BJ (cell line): ENCODE measurements at places on chromosomes 16 and 17.

DNA sequence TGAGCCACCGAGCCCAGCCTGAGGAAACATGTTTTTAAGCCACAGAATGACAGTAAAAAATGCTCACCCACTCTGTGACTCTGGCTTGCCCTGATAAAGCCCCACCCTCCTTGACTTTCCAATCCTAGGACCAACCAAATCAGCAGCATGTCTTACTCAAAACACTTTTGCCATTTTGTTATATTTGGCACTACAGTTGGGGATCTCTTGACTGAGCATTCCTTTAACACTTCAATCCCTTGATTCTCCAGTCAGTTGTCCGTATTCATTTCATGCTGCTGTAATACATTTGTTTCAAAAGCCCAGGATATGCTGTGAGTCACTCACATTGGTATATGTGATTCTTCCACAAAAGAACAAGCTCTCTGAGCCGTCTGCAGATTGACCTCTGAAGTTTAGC, 8.2 kb downstream of the MYH3 start:
- no peak for DNase-seq

- DNase-seq, result no peak
Measured at GRCh38 chr17:3004925-3005324, 58.5 kb downstream of the OR1D5 start.

DNA sequence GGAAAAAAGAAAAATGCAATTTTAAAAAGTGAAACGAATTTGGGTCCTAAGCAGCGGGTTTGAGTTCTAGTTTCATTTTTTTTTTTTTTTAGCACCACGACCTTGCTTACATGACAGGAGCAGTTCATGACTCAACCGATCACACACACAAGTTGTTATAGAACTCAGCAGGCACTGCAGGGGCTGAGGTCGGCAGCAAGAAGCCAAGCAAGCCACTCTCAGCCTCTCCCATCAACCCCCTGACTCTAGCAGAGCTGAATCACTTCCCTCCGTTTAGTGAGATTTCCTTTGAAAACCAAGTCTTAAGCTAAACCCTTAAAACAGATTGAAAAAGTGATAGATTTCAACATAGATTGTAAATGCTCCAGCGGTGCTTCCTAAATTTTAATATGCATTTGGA, 520.8 kb downstream of the HAPSTR1 start:
- DNase-seq, result no peak

- no peak for DNase-seq
Measured at GRCh38 chr17:2175294-2175628, 120.4 kb downstream of the HIC1 start.

DNA sequence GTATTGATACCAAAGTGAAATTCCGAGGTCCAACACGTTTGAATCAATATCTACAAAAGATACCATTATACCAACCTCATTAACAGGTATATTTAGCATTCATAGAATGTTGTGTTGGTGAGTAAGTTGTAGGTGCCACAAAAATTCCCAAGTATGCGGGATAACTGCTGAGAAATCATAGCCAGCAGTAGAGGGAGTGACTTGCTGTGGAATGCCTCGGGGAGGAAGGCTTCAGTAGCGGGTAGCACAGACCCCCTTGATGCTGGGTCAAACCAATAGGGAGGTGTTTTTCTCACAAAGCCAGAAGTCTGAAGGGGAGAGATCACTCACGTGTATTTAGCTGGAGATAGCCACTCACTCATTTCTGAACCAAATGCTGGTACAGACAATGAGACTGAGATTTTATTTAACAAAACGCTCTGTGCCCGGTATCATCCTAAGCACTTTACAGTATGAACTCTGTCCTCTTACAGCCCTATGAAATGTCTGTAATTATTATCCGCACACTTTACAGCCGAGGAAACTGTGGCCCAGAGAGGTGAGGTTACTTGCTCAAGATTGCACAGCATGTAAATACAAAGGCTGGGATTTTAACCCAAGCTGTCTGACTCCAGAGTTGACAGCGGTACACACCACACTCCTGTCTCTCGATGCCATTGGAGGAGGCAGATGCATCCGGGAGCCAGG, 23.1 kb downstream of the HSBP1 start:
- DNase-seq, result no peak

- no peak for DNase-seq
Measured at GRCh38 chr16:85037050-85037410, 9.4 kb downstream of the KIAA0513 start.

DNA sequence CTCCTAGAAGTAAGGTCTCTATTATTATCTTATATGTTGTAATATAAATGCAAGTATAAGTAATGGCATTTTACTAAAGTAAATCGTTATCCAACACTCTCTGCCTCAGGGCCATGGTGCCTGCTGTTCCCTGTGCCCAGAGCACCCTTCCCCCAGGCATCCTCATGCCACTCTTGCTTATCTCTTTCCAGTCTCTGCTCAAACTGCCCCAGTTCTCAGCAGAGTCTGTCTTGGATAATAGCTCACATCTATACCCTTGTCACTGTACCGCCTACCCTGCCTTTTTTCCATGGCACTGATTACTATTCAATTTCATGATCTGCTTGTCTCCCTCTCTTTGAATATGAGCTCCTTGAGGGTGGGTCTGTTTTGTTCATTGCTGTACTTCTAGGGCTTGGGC, 31.7 kb downstream of the CDH1 start:
- DNase-seq, result no peak

DNA sequence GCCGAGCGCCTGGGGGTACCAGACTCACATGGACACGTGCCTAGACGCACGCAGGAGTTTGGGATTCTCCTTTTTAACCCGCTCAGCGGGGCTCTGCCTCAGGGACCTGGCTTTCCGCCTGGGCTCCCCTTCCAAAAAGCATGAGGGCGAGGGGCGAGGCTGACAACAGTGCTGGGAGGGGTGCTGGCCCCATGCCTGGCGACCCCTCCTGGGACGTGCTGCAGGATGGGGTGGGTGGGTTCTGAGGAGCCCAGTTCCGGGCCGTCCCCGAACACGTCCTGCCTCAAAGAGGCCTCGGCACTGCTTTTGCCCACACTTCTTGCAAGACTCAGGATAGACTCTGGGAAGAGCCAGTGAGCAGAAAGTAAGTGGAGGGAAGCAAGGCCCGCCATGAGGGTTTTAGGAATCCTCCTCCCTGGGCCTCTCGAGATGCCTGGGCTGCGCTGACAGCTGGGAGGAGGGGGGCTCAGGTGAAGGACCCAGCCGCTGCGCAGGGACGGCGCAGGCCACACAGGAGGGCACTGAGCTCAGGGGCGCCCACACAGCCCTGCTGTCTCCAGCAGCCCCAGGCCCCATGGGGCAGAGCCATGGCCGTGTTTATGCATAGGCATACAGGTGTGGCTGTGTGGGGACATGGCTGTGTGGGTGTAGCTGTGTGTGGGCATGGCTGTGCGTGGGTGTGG, 15.4 kb upstream of the PABPN1L start:
- no peak for DNase-seq

DNA sequence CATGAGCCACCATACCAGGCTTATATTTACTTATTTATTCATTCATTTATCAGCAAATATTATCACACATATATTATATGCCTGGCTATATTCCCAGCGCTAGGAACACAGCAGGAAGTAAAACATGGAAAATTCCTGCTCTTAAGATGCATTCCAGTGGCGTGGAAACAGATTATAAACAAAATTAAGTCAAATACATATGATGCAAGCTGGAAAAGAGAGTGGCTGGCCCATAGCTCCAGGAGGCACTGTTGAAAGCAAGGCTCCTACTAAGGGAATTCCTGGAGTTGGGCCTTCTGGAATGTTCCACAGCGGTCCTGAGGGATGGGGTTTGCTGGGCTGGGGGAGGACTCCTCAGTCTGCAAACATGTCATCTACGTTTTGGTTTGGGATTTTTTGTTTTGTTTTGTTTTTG, 18.4 kb downstream of the ADCY9 start:
- no peak for DNase-seq

GRCh38 chr17:41758601-41759000, 24.2 kb upstream of the HAP1 start:
- DNase-seq, result no peak

- no peak for DNase-seq
Measured at GRCh38 chr16:88482630-88483391, 29.7 kb downstream of the ZFPM1 start.

GRCh38 chr17:63425483-63425882, 20.6 kb downstream of the CYB561 start:
- peak; percentile 16 for DNase-seq

GRCh38 chr17:47901423-47901822, 5.4 kb downstream of the SP2 start:
- no peak for DNase-seq

- DNase-seq, result no peak
Measured at GRCh38 chr17:81666092-81666341, 388 bp downstream of the OXLD1 start.

- DNase-seq, result no peak
Measured at GRCh38 chr17:8121681-8122421, 2.1 kb downstream of the HES7 start.

DNA sequence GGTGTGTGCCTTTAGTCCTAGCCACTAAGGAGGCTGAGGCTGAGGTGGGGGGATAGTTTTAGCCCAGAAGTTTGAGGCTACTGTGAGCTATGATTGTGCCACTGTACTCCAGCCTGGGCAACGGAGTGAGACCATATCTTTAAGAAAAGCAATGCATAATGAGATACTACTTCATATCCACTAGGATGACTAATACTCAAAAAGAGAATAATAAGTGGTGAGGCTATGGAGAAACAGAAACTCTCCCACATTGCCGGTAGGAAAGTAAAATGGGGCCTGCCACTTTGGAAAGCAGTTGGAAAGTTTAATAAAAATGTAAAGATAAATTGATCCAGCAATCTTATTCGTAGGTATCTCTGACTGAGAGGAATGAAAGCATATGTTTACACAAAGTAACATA, 4.6 kb upstream of the NPIPB2 start:
- no peak for DNase-seq

GRCh38 chr17:44794851-44795413, 35.2 kb downstream of the GJC1 start:
- DNase-seq, result peak; percentile 82

GRCh38 chr16:79169239-79169638, 431.3 kb downstream of the MAF start:
- no peak for DNase-seq

GRCh38 chr16:58767581-58767980, 33.5 kb upstream of the GOT2 start:
- DNase-seq, result no peak

DNA sequence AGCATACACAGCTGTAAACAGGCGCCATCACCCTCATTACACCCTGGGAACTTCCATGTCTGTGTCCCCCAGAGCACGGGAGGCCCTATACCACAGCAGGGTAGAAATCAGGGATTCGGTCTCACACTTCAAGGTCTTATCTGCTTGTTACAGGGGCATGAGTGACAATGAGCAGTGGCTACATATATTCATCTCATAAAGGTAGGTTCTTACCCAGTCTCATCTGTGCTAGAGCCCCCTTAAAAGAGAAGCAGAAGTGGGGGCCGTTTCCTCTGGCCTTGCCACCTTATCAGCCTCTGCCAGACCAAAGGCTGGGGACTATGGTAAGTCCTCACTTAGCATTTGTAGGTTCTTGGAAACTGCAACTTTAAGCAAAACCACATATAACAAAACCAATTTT, 46.5 kb downstream of the IRX5 start:
- no peak for DNase-seq

DNA sequence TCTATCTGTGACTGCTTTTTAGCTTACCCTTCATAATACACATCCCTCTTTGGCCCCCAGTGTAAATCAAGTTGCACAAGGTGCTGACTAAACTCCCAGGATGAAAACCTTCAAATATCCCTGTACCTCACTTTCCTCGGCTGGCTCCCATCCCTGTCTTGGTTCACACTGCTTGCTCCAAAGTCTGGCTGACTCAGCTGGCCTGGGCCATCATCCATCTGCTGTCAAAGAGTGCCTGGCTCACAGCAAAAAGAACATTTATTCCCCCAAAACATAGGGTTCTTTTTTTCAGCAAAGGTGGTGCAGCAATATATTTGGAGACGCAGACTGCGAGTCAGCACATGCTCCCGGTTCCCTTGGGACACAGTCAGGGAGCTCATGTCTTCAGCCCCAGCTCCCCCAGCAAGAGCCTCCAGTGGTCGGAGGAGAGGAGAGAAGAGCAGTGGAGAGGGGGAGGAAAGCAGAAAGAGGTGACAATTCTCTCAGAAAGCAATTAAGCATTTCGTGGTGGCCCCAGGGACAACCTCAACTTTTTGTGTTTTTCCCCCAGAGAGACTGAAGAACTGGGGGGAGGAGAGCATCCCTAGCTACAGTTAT, 26.1 kb downstream of the GPR142 start:
- DNase-seq, result no peak

- DNase-seq, result no peak
Measured at GRCh38 chr17:82804442-82805191, 35.2 kb downstream of the ZNF750 start.

DNA sequence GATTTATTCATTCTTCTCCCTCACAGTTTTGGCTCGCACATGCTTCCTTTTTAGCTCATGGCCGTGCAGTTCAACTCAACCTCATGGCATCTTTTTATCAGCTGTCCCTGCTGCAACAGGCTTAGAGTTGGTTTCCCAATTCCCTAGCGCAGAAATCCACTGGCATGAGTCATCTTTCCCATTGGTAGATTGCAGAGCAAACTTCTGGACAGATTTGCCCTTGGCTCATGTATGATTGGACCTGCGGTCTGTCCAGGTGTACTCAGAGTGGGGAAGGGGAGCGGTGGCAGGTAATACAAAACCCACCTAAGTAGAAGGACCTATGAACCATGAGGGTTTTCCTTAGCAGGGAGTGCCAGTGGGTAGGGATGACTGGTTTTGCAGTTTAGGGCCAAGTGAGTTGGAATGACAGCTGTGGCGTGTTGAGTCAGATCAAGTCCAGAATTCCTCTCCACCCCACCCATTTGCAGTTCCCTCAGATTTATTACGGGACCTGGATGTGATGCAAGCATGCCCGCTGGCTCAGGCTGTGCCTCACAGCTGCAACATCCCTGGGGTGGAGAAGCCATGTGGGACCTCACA, 584.7 kb downstream of the WWOX start:
- peak; percentile 77 for DNase-seq

DNA sequence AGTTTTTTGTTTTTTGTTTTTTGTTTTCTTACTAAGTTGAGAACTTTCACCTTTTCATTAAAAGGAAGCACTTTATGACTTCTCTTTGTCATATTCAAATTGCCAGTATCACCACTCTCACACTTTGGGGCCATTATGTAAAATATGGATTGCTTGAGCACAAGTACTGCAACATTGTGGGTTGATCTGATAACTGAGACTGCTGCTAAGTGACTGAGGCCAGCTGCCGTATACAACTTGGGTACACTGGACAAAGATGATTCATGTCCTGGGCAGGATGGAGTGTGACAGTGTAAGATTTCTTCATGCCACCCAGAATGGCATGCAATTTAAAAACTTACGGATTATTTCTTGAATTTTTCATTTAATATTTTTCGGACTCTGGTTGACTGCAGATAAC, 7.8 kb downstream of the TTC19 start:
- DNase-seq, result no peak

GRCh38 chr17:6019959-6020358, 50.2 kb upstream of the WSCD1 start:
- no peak for DNase-seq
